ENCODE measurements at places on chromosomes 5 and 9.

DNA sequence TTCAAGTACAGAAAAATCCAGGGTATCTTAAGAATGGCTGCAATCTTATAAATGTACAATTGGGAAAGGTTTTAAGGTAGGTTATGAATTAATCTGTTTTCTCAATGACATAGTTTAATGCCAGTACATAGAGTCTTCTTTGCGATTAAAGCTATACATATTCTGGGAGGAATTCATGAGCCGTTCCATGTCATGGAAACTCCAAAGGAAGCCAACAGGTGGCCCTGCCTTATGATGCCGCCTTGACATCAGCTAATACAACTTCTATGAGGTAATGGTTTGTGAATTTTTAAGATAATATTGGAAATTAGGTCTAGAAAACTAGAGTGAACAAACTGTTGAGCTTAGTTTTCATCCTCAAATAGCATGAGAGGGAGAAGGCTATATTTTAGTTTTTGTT is 713.4 kb downstream of the EFNA5 start:
- DNase-seq: no peak

GRCh38 chr9:2290382-2290781 is 275.2 kb downstream of the SMARCA2 start:
- no peak for DNase-seq

GRCh38 chr5:155274484-155274883 is 260.9 kb downstream of the KIF4B start:
- DNase-seq: no peak

- no peak for DNase-seq
Observed at GRCh38 chr9:94096819-94097577, 12.7 kb downstream of the PTPDC1 start.
